Memory B cell (primary cell): ENCODE measurements at places on chromosomes 1 and 21.

DNA sequence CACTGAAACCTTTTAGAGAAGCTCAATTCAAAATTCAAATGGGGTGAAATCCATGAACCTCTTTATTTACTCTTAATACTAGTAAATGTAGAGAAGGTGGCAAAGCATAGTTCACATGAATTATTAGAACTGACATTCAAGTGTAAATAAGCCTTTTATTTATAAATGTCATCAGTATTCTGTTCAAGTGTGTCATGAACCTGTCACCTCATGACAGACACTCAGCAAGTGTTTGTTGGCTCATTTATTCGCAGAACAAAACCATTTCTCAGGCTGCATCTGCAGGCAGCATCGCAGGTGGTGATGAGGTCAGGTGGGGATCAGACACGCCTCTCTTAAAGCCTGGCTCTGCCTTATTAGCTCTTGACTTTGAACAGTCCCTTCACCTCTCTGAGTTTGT is 116.6 kb downstream of the SETD4 start:
- H3K4me1 ChIP-seq, result peaks cover 3% of the 10 kb centered on the region
- no peaks in the 10 kb centered on the region for H3K36me3 ChIP-seq
- no peak overlapping the region for H3K27ac ChIP-seq

DNA sequence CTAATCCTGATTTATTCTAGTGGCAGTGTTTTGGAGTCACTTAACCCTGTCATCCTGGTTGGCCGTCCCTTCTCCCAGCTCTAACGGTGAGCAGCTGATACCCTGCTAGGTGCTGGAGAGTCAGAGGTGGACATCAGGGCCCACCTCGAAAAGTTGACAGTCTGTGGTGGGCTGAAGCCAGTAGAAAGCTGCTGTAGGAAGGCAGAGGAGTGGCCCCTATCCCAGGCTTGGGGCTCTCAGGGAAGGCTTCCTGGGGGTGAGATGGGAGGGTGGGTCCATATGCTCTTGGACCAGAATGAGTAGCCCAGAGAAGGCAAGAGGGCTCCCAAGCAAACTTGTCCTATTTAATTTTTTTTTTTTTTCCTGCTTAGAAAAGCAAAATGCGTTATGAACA is 475 bp upstream of the RPL5 start:
- DNase-seq, result no peak
- peaks cover 30% of the 10 kb centered on the region for H3K4me1 ChIP-seq
- H3K36me3 ChIP-seq, result peaks cover 22% of the 10 kb centered on the region
- no peak overlapping the region for H3K27ac ChIP-seq

DNA sequence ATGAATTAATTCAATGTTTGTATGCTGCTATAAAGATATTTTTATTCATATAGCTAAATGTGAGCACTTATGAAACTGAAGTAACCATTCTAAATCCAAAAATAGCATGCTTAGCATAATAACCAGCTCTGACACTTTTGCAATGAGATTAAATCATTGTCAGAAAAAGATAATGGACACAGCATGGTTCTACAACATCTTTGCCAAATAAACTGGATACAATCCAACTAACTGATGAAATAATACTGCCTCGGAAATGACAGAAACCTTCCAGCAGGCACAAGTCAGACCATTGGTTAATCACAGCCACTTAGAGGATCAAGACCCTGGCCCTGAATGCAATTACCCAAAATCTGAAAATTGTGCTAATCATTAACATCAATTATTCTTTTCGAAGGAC is 592.7 kb upstream of the ADGRL4 start:
- H3K36me3 ChIP-seq, result no peaks in the 10 kb centered on the region
- no peak for DNase-seq
- no peaks in the 10 kb centered on the region for H3K27me3 ChIP-seq
- H3K4me1 ChIP-seq, result peaks cover 2% of the 10 kb centered on the region
- H3K4me3 ChIP-seq, result no peak overlapping the region

GRCh38 chr1:6130036-6130435 is 50.1 kb downstream of the CHD5 start:
- H3K4me3 ChIP-seq, result no peak overlapping the region
- no peak overlapping the region for H3K27ac ChIP-seq
- peaks cover 5% of the 10 kb centered on the region for H3K36me3 ChIP-seq
- DNase-seq, result no peak
- peaks cover 2% of the 10 kb centered on the region for H3K4me1 ChIP-seq

DNA sequence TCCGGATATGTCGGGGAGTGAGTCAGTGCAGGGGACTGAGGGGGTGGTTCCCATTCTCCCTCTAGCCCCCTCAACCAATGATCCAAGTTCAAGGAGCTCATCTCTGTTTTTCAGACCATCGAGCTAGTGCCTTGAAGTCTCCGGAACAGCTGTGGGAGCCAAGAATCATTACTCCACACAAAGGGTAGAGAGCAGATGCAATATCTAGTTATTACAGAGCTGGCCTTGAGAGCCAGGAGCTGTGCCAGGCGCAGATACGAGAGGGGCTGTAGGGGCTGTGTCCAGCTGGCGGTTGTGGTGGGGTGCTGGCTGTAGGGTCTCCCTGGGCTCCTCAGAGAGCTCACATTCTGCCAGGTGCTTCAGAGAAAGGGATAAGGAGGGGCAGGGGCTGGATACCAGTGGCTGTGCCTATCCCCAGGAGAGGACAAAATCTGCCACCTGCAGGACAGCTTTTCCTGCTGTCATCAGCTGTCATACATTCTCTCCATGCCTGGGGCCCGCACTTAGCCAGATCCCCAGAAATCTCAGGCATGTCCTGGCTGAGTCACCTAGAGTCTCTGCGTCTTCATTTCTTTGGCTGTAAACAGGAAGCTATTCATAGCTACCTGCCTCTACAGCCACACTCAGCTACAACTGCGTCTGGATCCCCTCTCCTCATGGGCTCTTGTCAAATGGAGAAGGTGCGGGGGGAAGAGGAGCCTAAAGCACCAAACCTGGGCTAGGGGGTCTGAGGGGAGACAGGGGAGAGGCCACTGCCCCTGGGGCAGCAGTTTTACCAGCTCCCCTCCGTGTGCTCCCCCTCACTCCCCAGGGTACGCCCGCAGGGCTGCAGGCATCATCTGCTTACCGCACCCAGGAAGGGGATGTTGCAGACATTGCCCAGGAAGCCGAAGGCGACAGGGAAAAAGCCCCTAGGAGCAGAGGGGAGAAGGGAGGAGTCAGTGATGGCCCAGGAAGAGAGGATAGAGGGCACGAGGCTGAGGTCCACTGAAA is 2.4 kb upstream of the KISS1 start:
- peaks cover 23% of the 10 kb centered on the region for H3K27me3 ChIP-seq
- no peak overlapping the region for H3K27ac ChIP-seq
- H3K4me3 ChIP-seq, result no peak overlapping the region
- H3K36me3 ChIP-seq, result no peaks in the 10 kb centered on the region
- no peak for DNase-seq

- H3K4me3 ChIP-seq, result no peak overlapping the region
- peaks cover 8% of the 10 kb centered on the region for H3K27me3 ChIP-seq
- H3K4me1 ChIP-seq, result no peaks in the 10 kb centered on the region
- no peak for DNase-seq
- no peak overlapping the region for H3K27ac ChIP-seq
- no peaks in the 10 kb centered on the region for H3K36me3 ChIP-seq
These were observed 328.4 kb downstream of the ZP4 start for GRCh38 chr1:237562242-237562823.

DNA sequence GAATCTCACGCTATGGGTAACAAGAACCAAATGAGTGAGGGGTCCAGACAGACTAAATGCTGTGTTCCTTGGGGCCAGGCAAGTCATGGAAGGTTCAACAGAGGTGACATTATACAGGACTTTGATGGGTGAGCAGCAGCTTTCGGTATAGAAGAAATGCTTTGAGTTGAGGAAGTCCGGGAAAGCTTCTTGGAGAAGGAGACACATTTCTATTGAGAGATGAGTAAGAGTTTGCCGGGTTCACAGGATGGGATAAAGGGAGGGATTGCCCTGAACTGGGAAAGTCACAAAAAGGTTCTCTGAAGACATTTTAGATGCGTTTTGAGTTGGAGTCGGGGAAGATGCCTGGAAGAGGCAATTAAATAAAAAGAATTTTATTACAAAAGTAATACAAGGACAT is 580 bp upstream of the AZIN2 start:
- no peaks in the 10 kb centered on the region for H3K27me3 ChIP-seq
- DNase-seq, result no peak
- H3K27ac ChIP-seq, result peak overlapping the region; percentile 72
- H3K36me3 ChIP-seq, result no peaks in the 10 kb centered on the region

- no peaks in the 10 kb centered on the region for H3K27me3 ChIP-seq
- DNase-seq, result no peak
- H3K4me3 ChIP-seq, result no peak overlapping the region
- H3K36me3 ChIP-seq, result peaks cover 5% of the 10 kb centered on the region
- H3K27ac ChIP-seq, result peak overlapping the region; percentile 10
- H3K4me1 ChIP-seq, result peaks cover 54% of the 10 kb centered on the region
These were observed 1.2 kb downstream of the S100A5 start for GRCh38 chr1:153539395-153540093.

DNA sequence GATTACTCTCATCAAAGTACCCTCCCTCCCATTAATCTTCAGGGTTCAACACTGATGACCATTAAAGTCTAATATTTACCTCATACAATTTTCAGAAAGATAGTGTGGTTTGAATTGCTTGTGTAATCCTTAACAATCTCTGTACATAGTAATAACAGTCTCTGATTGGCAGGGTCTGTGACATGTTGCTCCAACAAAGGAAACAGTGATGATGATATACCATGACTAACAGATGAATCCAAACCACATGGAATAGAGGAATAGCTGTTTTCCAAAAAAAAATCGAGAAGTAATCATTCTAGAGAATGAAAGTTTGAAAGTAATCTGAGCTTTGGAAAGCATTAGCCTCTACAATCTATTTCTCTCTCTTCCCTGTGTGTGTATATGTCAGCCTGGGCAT is 610.1 kb upstream of the NEGR1 start:
- H3K27ac ChIP-seq, result no peak overlapping the region
- no peaks in the 10 kb centered on the region for H3K4me1 ChIP-seq
- H3K4me3 ChIP-seq, result no peak overlapping the region
- no peaks in the 10 kb centered on the region for H3K36me3 ChIP-seq
- DNase-seq, result no peak
- H3K27me3 ChIP-seq, result no peaks in the 10 kb centered on the region

- H3K4me1 ChIP-seq, result peaks cover 25% of the 10 kb centered on the region
- DNase-seq, result no peak
- peak overlapping the region; percentile 97 for H3K27ac ChIP-seq
- H3K36me3 ChIP-seq, result peaks cover 18% of the 10 kb centered on the region
- peak overlapping the region; percentile 32 for H3K4me3 ChIP-seq
These were observed 2.7 kb downstream of the RAB29 start for GRCh38 chr1:205772607-205773032.

DNA sequence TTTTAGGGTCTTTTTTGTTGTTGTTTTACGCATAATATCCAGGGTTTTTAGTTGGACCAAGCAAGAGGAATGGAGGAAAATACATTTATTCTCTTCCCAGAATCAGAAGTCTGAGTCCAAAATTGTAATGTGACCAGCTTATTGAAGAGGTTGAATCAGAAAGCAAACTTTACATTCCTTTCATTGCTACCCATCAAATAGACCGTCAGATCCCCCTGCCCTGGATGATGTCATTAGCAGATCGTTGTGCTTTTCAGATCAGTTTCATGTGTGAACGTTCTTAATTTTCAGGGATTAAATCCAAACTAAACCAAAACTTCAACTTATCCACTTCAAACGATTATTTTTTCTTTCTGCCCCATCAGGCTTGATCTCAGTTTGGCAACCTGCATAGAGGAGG is 85.7 kb upstream of the NGF start:
- no peak overlapping the region for H3K4me3 ChIP-seq
- no peaks in the 10 kb centered on the region for H3K4me1 ChIP-seq
- no peak for DNase-seq
- H3K27ac ChIP-seq, result no peak overlapping the region
- no peaks in the 10 kb centered on the region for H3K27me3 ChIP-seq
- H3K36me3 ChIP-seq, result no peaks in the 10 kb centered on the region

- H3K4me3 ChIP-seq, result no peak overlapping the region
- no peak overlapping the region for H3K27ac ChIP-seq
- no peak for DNase-seq
These were observed 42.2 kb downstream of the GIPC2 start for GRCh38 chr1:78088015-78088414.

DNA sequence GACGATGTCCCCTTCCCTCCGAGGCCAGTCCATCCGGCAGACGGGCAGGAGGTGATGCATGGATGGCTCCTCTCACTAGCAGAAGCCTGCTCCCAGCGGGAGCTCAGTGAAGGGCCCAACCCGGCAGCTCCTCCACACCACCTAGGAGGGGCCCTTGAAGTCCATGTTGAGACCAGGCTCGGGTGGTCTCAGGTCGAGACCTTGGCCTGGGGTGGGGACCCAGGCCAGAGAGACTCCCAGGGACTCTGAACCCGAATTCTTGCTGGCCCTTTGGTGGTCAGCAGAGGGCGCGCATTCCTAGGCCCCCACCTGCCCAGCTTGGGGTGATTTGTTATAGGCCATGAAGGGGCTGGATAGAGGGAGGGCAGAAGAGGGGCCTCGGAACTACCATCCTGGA is 642 bp upstream of the NT5C1A start:
- peak overlapping the region; percentile 70 for H3K4me3 ChIP-seq
- no peak overlapping the region for H3K27ac ChIP-seq
- no peaks in the 10 kb centered on the region for H3K4me1 ChIP-seq
- H3K36me3 ChIP-seq, result no peaks in the 10 kb centered on the region
- peaks cover 7% of the 10 kb centered on the region for H3K27me3 ChIP-seq

DNA sequence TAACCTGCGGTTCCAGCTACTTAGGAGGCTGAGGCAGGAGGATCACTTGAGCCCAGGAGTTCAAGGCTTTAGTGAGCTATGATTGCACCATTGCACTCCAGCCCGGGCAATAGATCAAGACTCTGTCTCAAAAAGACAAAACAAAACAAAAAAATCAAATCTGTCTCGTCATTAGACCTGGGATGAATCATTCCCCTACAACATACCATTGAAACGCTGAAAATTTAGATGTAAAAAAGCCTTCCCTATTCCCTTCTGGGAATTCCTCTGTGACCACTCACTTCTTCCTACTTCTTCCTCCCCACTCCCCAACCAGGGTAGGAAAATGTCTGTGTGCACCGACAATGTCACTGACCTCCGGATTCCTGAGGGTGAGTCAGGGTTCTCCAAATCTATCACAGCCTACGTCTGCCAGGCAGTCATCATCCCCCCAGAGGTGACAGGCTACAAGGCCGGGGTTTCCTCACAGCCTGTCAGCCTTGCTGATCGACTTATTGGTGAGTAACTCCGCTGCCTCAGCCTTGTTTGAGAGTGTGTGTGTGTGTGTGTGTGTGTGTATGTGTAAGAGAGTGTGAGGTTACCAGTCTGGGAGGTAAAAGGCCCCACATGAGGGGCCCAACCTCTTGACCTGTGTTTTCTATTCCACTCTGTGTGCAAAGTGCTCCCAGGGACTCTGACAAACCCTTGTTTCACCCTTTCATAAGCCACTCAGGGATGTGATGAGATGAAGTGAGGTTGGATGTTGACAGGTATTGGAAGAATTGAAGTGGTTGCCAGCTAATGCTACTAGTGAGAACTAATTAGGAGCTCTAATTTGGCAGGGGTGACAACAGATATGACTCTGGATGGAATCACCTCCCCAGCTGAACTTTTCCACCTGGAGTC is 16.3 kb upstream of the SARS1 start:
- H3K27me3 ChIP-seq, result peaks cover 2% of the 10 kb centered on the region
- H3K4me1 ChIP-seq, result peaks cover 6% of the 10 kb centered on the region
- H3K27ac ChIP-seq, result no peak overlapping the region
- no peaks in the 10 kb centered on the region for H3K36me3 ChIP-seq
- H3K4me3 ChIP-seq, result no peak overlapping the region
